ENCODE measurements at places on chromosomes 3 and 15.

GRCh38 chr3:99818818-99819217 is 1.2 kb downstream of the CMSS1 start:
- no peak for DNase-seq

DNA sequence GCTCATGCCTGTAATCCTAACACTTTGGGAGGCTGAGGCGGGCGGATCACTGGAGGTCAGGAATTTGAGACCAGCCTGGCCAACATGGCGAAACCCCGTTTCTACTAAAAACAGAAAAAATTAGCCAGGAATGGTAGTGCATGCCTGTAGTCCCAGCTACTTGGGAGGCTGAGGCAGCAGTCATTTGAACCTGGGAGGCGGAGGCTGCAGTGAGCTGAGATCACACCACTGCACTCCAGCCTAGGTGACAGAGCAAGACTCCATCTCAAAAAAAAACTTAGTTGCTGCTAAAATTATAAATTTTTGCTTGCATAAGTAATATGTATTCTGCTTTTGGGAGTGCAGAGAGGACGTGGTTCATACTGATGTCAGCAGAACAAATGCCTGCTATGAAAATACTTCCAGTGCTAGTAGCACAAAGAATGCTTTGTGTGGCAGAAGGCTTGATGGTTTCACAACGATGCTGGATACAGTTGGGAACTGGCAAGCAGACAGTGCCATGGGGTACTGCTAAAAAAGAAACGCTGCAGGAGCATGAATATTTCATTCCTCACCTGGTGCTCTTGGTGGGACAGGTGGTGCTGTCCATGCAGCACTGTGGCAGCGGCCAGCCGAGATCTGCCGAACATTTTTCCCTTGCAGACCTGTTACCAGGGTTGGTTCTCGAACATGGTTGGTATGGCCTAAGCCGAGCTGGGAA is 31.1 kb downstream of the FBXL22 start:
- DNase-seq, result no peak

DNA sequence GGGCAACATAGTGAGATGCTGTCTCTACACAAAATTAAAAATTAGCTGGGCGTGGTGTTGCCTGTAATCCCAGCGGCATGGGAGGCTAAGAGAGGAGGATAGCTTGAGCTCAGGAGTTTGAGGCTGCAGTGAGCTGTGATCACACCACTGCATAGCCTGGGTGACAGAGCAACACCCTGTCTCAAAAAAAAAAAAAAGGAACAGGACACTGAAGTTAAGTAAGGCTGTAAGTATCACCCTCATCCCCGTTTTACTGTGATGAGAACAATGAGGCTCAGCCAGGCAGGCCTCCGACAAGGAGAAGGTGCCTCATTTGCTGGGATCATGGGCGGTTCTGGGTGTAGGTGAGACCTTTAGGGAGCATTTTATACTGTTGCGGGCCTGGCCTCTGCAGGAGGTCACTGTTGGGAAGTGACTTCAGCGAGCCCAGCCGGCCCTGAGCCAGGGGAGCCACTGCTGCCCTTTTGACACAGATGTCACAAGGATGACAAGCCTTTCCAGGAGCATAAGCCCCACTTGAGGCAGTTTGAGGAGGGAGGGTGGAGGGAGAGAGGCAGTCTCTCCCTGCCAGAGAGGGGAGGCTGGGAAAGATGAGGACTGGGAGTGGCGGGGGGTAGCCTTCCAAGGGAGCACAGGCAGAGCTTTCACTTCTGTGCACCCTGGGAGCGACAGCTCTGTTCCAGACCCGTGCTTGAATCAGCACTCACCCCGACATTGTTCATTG is 30.8 kb downstream of the IRAK2 start:
- DNase-seq, result no peak

DNA sequence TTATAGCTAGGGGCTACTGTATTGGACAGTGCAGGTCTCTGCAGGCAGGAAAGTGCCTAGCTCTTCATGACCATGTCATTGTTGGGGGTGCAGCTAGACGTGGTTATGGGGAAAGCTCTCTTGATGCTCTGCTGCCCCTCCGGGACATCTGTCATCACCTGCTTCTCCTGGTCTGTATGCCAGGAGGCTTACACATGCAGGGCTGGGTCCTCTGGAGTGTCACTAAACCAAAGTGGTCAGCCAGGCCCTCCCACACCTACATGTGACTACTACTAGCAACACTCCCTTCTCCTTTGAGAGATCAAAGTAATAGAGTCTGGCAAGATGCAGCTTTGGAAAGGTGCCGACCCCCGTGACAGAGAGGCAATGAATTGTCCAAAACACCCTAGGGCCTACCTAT is 98.5 kb downstream of the SST start:
- no peak for DNase-seq
